Peyer's patch (tissue), 4 donors: ENCODE measurements at places on chromosomes 1 and 21. TPM values are rescaled to one million over a fixed set of nuclear protein-coding genes. Genes with fewer than 3 reads are reported as not detected.

DNMT3L gene
- total RNA-seq = not detected

SYCP1 gene
- total RNA-seq = not detected

- no peak for DNase-seq
Observed at GRCh38 chr1:243982447-243983018, 68.5 kb upstream of the ZBTB18 start.

DNA sequence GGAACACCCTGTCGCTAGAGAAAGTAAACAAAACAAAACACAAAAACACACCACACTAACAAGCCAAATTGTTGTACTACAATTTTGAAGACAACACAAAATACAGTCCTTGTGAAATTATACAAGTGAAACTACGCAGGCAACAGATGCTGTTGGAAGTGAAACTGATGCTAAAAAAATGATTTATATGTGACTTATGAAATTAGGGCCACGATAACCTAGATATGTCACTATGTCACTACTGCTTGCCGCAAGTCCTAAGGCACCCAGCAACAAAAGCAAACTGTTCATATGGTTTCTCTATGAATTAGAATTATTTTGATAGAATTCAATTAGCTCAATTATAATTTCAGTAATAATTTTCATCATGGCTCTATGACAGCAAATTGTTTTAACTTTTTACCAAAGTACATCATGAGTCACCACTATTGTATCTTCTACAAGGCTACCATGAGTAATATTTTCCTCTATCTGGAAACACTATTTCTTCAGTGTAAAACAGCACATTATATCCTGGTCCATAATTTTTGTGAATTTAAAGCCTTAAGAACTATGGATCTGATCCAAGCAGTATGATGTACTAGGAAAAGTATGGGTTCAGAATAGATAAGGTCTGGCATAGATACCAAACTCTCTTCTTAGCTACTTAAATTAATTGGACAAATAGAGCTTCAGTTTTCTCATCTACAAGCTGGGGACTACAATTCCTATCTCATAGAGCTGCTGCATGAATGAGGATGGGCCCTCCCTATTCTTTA lies 216.3 kb downstream of the COL11A1 start:
- no peak for DNase-seq

- no peak for DNase-seq
Observed at GRCh38 chr1:56710646-56711045, 65.5 kb downstream of the PRKAA2 start.

DNA sequence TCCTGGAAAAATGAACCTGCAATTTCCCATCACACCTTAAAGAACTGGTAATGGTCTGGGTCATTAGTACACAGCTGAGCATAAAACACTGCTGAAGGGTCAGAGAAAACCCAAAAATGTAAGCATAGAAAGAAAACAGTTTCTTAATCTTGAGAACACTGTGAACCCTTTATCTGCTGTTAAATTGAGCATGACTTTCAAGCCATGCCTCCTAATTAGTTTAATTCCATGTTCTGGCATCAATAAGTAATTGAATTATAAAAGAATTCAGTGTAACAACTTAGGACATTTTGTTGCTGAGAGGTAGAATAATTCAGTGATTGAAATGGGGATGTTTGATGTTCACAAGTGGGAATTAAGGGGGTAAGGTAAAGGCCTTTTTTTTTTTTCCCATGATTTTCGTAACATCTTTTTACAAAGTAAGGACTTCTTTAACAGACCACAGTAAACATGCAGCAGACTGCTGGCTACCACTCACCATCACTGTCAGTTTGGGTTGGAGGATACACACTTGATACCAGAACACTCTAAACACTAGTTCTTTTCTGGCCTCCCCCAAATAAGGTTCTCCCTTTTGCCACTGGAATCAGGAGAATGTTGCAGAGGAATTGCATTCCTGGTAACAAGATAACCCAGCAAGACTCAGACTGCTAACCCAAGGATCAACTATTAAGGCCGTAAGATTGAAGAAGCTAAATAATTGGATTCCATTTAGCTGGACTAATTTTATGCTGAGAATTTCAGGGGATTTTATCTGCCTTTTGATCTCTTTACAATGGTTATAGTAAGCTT lies 3.0 kb downstream of the RWDD3 start:
- no peak for DNase-seq

DNA sequence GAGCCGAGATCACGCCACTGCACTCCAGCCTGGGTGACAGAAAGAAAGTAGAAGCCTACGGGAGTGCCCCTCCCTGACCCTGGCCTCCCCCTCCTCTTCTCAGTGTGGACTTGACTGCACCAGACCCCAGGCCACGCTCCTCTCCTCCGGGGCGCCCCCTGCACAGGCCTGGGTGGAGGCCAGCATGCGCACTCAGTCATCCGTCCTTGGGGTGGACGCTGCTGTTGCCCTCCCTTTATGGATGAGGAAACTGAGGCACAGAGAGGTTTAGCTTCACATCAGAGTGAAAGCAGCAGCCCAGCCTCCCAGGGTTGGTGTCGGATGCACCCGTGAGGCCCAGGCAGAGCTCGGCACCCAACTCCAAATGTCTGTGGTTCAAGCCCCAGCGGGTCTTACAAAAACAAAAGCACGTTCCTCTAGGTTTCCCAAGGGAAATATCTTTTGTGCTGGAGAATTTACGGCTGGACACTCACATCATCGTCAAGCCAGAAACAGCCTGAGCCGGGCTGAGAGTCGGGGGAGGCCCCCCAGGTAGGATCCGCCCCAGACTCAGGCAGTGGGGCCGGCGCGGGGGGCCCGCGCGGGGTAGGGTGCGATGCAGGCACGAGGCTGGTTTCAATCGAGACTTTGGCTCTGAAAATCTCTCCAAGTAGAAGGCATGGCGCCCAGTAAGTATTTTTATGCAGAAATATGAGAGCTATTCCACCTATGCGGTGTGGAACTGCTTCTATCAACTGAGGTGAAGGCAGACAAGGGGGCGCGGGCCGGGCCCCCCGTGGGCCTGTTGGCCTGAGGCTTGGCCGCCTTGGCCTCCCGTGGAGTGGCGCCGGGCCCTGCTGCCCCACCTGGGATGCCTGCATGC lies 36.6 kb downstream of the MORN1 start:
- DNase-seq = no peak

DNA sequence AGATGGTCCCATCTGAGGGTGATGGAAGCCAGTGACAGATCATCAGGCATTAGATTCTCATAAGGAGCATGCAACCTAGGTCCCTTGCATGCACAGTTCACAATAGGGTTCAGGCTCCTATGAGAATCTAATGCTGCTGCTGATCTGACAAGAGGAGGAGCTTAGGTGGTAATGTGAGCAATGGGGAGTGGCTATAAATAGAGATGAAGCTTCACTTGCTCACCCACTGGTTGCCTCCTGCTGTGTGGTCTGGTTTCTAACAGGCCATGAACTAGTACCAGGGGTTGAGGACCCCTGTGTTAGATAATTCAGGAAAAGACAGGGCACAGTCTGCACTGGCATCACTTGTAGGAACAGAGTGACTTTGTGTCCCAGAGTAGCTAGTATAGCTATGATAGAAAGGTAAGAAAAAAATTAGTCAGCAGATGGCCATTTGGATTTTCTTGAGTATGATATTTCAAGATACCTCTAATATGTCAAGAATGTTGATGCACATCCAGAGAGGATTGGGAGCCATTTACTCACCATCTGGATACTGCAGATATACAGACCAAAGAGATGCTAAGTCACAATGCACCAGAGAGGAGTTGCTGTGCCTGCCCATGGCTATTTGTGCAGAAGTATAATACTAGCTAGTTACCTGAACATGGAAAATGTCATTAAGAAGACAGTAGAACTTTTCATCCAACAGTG lies 53.6 kb downstream of the ADCY10 start:
- DNase-seq = no peak

- DNase-seq = no peak
Observed at GRCh38 chr21:42633858-42634257, 19.6 kb upstream of the PDE9A start.
